Myocyte (in vitro differentiated cells): ENCODE measurements at places on chromosomes 11 and 22.

GRCh38 chr11:115942011-115942410, 437.8 kb upstream of the CADM1 start:
- DNase-seq: no peak

DNA sequence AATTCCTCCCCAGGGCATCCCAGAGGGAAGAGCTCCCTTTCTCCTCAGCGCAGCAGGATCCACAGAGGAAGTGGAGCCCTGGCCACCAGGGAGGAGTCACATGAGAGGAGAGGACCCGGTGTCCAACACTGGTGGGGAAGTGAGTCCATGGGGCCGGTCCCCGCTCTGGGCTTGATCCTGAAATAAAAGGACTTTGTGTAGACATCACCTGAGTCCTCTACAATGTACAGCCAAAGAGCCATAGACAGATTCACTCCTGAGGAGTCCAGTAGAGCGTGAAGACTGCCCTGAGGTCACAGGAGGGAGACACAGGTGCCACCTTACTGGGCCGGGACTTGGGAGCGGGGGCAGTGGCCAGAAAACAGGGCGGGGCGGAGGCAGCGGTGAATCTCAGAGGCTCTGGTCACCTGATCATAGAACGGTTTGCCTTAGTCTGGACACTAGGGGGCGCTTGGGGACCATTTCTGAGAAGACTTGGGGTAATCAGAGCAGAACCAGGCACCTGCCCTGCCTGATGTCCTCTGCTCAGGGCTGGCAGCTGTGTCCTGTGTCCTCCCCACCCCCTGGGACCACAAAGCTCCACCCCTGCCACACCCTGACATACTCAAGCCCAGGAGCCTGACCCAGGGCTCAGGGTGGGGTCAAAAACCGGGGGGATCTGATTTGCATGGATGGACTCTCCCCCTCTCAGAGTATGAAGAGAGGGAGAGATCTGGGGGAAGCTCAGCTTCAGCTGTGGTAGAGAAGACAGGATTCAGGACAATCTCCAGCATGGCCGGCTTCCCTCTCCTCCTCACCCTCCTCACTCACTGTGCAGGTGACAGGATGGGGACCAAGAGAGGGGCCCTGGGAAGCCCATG, 112.7 kb downstream of the VPREB1 start:
- peak; percentile 94 for DNase-seq

DNA sequence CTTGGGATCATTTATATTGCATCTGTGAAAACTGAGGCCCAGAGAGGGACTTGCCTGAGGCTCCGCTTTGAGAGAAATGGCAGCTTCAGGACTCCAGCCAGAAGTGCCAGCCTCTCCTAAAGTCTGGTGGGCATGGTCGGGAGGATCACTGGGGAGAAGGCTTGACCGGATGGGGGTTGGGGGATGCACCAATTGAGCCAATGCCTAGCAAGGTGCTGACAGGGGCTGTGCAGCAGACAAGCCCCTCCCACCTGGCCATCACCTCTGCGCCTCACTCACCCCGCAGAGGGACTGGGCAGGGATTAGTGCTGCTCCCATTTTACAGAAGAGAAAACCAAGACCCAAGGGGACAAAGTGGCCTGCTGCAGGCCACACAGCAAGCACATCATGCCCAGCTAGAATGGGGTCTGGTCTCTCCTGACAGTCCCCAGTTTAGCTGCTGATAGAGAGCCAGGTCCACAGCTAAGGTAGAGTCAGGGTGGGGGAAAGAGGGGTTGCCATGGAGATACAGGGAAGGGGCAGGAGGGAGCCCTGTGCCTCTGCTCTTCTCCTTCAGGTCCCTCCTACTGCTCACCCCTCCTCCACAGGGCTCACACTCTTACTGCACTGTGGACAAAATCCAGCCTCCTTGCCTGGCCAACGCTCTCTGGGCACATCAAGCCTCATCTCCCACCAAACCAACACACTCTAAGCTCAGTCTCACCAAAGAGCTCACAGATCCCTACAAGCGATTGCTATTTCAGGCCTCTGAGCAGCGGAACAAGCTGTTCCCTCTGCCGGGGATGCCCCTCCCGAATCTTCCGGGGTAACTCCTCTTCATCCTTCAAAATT, 29.5 kb downstream of the TEF start:
- DNase-seq: no peak

DNA sequence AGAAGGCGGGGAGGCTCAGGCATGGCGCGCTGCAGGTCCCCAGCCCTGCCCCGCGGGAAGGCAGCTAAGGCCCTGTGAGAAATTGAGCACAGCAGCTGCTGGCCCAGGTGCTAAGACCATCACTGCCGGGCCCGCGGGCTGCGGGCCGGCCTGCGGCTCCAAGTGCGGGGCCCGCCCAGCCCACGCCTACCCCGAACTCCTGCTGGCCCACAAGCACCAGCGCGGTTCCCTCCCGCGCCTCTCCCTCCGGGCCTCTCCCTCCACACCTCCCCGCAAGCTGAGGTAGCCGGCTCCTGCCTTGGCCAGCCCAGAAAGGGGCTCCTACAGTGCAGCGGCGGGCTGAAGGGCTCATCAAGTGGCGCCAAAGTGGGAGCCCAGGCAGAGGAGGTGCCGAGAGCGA, 4.6 kb upstream of the RDX start:
- no peak for DNase-seq

GRCh38 chr11:838441-839279, 3.7 kb downstream of the POLR2L start:
- peak; percentile 86 for DNase-seq

- no peak for DNase-seq
These were observed 37.0 kb downstream of the OSBP2 start for GRCh38 chr22:30731658-30732057.

- no peak for DNase-seq
These were observed 55.9 kb downstream of the LRRC32 start for GRCh38 chr11:76614471-76615179.

- no peak for DNase-seq
These were observed 2.9 kb upstream of the OR5T1 start for GRCh38 chr11:56271092-56271491.

DNA sequence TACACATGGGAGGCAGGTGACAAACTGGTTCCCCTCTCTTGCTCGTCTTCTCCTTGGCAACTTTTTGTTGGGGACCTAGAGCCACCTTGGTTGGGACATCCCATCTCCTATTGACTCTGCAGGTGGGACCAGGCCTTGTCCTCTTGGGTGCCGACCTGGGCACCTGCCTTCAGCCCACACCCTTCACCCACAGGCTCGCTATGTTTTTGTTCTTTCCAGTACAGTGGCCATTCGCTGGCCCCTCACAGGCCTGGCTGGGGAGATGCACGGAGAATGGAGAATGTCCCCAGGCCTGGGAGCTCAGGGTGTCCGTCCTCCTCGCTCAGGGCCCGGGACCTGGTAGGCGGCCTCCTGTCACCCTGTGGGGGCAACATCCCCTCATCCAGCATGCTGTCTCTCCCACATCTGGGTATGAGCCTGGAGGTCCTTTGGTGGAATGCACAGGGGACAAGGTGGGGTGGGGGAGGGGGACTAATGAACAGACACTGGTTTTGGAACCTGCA, 14.9 kb upstream of the OMP start:
- no peak for DNase-seq

DNA sequence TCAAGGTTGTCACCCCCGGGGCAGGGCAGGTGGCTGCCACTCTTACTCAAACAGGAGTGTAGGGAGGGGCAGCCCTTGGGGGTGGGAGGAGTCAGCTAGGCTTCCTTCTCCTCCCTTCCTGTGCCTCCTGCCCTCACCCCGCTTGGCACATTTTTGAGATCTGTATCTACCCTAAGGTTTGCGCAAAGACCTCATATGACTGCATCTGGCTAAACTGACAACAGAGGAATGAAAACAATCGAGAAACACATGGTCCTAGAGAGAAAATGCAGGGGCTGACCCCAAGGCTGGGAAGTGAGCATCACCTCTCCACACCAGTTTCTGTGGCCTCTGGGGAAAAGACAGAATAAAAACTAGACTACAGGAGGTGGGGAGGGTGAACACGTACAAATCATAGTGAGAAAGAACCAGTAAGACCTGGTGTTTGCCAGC, 28.1 kb downstream of the IGSF9B start:
- DNase-seq: no peak

DNA sequence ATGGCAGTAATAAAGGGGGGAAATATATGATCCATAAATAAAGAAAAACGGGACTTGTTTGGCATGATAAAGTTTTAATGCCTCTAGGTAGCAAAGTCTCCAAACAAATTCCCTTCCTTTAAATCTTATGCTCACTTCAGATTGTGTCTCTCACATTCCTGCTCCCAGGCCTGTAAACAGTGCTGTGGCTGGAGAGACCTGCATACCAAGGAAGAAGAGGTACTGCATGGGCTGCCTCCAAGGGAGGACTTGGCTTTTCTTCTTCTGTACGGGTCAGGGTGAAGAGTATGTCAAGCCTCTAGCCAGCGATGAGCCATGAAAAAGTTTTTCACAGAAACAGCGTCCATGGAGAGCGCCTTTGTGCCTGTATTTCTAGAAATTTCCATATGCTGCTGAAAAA, 161.8 kb downstream of the KIRREL3 start:
- DNase-seq: no peak

DNA sequence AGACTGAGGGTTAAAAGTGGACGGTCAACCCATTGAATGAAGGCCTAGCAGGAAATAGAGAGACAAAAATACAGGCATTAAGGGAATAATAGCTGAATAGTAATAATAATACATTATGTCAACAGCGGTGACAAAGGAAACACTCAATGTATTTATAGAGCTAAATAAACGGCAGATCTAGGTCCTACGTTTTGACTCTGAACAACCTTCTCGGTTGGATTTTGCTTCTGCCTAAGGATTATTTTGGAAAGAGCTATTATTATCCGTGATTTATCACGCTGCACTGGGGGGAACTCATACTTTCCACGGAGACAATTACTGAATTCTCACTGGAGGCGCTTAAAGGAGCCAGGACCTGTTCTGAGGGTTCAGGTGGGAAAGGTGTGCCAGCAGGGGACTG, 118.2 kb upstream of the KIRREL3 start:
- no peak for DNase-seq

GRCh38 chr22:27115816-27116256, 458.4 kb downstream of the MIAT start:
- DNase-seq: peak; percentile 27

DNA sequence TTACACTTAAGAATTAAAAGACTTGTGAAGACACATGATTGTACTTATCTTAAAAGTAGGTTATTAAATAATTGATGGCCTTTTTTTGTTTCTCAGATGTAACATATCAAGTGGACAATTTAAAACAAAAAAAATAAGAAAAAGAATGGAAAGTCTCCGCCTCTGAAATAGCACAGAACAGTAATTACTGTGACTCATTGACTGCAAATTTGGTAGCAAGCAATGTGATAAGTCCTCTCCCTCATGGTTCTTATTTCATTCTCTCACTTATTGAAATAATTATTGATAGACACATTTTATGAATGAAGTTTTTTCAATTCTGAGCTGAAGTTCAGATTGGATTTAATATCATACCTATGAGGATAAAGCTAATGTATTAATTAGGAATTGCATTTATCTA, 717.9 kb upstream of the LUZP2 start:
- peak; percentile 28 for DNase-seq

DNA sequence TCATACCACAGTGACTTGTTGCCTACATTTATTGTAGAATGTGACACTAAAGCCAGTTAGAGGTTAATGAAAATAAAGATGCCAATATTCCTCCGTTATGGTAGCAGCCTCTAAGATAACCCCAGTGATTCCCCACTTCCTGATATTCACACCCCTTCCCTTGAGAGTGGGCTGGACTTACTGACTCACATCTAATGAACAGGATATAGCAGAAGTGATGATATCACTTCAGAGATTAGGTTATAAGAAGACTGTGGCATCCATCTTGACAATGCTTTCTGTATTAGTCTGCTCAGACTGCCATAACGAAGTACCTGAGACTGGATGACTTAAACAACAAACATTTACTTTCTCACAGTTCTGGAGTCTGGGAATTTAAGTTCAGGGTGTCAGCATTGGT, 149.6 kb upstream of the MTNR1B start:
- no peak for DNase-seq

- DNase-seq: peak; percentile 45
These were observed 20.6 kb upstream of the PRDM10 start for GRCh38 chr11:130023204-130023603.

- no peak for DNase-seq
These were observed 2.3 kb downstream of the TSPAN18 start for GRCh38 chr11:44729063-44729462.

DNA sequence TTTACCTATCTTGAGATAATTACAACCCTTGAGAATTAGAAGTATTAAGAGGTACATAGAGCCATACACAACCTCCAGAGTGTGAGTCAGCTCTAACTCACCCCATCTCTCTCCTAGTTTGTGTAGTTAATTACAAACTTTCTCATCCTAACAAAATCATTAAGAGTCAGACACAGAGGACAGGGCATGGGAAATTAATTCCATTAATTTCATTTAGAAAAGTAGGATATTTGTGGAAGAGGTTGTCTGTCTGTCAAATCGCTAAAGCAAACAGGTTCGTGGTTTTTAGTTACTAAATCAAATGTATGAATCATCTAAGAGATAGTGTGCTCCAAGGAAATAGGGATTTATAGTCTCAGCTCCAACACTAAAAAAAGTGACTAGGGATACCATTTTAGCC, 1261.4 kb upstream of the TENM4 start:
- DNase-seq: no peak

DNA sequence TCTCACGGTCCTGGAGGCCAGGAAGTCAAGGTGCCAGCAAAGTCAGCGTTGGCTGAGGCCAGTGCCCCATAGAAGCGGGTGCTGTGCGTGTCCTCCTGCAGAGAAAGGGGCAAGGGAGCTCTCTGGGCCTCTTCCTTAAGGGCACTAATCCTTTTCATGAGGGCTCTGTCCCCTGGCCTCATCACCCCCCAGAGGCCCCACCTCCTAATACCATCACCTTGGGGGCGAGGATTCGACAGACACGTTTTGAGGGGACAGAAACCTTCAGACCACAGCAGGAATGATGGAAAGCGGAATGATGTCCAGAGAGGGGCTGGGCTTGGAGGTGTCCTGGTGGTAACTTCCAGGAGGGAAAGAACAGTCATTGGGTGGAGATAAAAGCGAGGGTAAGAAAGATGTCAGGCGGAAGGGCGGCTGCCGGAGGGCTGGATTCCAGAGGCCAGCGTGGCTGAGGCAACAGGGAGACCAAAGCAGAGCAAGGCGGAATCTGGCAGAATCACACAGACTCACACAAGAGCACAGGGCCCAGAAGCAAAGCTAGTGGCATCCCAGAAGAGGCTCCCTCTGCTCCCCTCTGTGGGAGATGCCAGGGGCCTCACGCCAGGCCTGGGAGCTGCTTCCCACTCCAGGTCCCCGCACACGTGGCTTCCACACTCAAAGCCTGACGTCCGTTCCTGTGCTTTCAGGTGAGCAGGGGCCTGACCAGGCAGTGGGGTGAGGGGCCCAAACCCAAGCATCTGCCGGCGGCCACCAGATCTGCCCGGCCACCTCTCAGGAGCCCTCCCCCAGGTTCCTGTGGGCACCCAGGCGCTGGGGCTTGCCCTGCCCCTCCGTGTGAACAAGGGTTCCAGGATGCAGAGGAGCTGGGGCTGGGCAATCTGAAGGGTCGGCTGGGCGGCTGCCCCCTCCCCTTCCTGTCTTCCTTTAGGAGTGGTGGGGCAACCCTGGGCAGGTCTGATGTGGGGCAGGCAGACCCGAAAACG, 784.5 kb downstream of the BRD1 start:
- no peak for DNase-seq
